ENCODE measurements at places on chromosomes 7 and 10. TPM values are rescaled to one million over a fixed set of nuclear protein-coding genes. Genes with fewer than 3 reads are reported as not detected.

DNA sequence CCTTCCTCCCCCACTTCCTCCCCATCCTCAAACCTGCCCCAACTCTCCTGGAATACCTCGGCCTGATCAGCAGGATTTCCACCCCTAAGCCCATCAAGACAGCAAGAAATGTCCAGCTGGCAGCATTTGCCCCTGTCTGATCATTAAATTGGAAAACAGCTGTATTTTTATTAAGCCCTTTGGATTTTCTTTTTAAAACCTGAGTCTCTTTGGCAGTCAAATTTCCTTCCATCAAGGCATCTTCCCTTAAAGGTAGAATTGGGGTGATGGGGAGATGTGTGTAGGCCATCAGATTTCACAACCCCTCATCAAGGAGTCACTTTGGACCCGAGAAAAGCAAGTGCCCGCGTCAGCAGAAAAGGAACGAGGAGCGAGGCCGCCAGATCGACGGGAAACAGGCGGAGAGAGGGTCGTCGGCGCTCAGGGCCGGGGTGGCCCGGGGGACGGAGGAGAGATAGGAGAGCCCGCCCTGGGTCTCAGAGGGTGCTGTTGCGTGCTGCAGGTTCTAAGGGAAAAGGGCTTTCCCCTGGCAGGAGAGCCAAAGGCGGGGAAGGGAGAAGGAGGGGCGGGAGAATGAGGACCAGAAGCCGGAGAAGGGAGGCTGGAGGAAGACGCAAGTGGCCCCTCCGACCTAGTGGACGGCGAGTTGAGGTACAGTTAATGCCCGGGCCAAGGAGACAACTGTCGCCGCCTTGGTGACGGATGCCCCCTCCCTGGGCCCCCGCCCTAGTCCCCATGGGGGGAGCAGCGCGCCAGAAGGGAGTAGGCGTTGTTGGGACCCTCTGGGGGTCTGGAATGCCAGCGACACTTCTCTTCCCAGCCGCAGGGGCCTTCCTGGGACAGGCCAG is 11.5 kb upstream of the GATA3 start:
- DNase-seq = no peak
- H3K27me3 ChIP-seq = peaks cover 100% of the 10 kb centered on the region
- no peaks in the 10 kb centered on the region for H3K36me3 ChIP-seq
- H3K4me3 ChIP-seq = no peak overlapping the region
- no peak overlapping the region for H3K27ac ChIP-seq

The KLHDC10 gene
- 26.9 TPM for total RNA-seq

The UFSP1 gene
- total RNA-seq = 1.1 TPM

DNA sequence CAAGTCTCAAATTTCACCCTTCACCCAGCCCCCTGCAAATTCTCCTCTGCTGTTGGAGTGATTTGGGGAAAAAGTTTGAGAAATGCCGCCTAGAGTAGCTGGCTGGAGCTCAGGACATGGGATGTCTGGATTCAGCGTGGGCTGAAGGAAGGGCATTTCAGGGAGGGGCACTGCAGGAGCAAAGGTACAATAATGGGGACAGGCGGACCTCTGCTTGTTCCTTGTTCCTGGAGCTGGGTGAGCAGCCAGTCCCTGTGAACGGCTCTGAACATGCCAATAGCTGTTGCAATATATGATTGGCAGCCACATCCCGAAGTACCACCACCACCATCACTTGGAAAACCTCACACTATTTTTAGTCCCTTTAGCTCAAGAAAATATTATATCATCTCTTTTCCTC is 23.4 kb downstream of the ADRA2A start:
- peaks cover 2% of the 10 kb centered on the region for H3K27me3 ChIP-seq
- no peaks in the 10 kb centered on the region for H3K36me3 ChIP-seq
- no peak overlapping the region for H3K4me3 ChIP-seq
- H3K27ac ChIP-seq = no peak overlapping the region

The SAMD9L gene
- total RNA-seq = 6.7 TPM

The EIF4EBP2 gene
- total RNA-seq = 71.7 TPM

The DPCD gene
- total RNA-seq = 14.4 TPM

DNA sequence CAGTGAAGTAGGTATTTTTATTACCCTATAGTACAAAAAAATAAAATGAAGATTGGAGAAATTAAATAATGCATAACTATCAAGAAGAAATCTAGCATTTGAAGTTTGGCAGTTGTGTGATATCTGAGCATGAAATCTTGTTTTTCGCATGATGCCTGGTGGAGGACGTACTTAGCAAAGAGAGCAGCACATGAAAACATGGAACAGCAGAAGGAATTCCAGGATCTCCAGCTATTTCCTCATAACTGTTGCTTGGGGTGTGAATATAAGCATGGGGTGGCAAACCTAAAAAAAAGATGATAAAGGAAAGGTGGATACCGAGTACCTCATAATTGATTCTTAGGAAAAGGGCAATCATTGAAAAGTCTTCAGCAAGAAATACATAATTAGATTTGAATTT is 174.3 kb upstream of the FAM3C start:
- no peak overlapping the region for H3K27ac ChIP-seq
- H3K4me1 ChIP-seq = no peaks in the 10 kb centered on the region
- H3K36me3 ChIP-seq = no peaks in the 10 kb centered on the region
- DNase-seq = no peak
- H3K27me3 ChIP-seq = no peaks in the 10 kb centered on the region

DNA sequence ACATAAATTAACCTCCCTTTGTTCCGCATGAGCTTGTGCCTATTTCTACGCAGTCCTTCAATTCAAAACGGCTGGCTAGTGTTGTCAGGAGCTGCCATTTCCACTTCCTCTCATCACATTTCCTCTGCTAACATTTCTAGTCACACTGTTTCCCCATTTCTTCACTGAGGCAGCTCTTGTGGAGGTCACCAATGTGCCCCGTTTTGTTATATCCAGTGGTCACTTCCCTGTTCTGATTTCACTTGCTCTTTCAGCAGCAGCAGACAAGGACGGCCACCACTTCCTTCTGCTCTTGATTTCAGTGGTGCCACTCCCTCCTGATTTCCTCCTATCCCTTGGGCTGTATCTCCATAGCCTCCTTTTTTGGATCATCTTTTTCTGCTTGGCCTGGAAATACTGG is 64.8 kb upstream of the SEC61G start:
- H3K27ac ChIP-seq = no peak overlapping the region
- no peaks in the 10 kb centered on the region for H3K36me3 ChIP-seq
- H3K4me3 ChIP-seq = no peak overlapping the region

- no peak for DNase-seq
- H3K27me3 ChIP-seq = no peaks in the 10 kb centered on the region
- H3K36me3 ChIP-seq = no peaks in the 10 kb centered on the region
- H3K4me3 ChIP-seq = no peak overlapping the region
Measured at GRCh38 chr7:86667732-86668131, 24.0 kb downstream of the GRM3 start.

DNA sequence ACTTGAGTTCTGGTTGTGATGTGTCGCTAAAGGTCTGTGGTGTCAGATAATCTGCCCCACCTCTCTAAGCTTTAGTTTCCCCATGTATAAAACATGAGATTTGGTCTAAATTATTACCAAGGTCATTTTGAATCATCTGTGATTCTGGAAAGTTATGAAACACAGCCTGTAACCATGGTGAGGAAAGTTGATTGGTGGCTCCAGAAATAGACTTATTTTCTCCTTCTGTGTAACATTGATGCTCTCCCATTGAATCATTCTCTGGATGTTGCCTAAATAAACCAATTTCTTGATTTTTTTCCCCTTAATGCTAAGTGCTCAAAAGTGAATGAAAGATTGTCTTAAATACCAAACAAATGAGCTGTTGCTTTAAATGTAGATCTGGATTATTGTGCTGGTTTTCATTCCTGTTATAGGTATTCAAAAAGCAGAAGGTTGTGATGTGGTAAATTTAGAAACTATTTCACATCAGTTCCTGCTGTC is 30.0 kb upstream of the PCGF5 start:
- H3K27me3 ChIP-seq = no peaks in the 10 kb centered on the region
- H3K27ac ChIP-seq = peak overlapping the region; percentile 13
- no peaks in the 10 kb centered on the region for H3K36me3 ChIP-seq
- H3K4me1 ChIP-seq = peaks cover 23% of the 10 kb centered on the region
- no peak for DNase-seq

DNA sequence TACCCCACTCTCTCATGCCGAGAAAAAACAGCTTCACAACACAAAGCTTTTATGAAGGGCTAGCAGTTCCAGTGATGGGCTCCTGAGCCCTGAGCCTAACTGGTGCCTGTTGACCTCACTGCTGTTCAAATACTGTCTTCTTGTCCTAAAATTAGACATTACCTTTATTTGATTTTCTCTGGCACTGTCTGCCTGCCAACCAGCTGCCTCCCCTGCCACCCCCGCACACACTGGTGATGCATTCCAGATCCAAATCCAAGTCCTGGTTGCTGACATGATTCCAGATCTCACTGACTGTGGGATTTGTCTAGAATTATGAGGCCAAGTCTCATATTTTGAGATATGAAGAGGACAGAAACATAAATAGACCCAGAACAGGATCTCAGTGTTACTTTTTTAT is 816.2 kb downstream of the NRG3 start:
- no peaks in the 10 kb centered on the region for H3K36me3 ChIP-seq
- no peak overlapping the region for H3K4me3 ChIP-seq
- no peak for DNase-seq

DNA sequence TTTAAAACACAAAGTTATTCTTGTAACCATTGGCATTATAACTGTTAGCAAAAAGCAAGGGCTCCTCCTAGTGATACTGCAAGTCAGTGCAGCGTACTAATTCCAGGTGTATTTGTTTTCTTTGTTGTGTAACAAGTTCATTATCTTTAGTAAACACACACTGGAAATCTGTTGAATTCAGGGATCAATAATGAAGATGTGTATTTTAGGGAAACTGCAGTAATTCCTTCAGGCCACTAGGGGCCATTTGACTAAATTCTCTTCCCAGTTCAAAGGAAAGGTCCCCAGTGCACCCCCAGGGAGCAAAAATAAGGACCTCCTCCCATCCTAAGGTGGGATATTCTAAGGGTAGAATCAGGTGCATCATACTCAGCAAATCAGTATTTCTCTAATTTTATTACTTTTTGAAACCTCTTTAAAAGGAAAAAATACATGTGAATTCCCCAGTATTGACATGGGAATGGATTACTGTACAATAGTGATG is 158.6 kb upstream of the LYZL1 start:
- H3K4me1 ChIP-seq = no peaks in the 10 kb centered on the region
- H3K27me3 ChIP-seq = peaks cover 7% of the 10 kb centered on the region
- no peak overlapping the region for H3K27ac ChIP-seq
- no peak for DNase-seq
- no peaks in the 10 kb centered on the region for H3K36me3 ChIP-seq

The STRIP2 gene
- total RNA-seq = 1.1 TPM

- no peak for DNase-seq
- H3K27me3 ChIP-seq = no peaks in the 10 kb centered on the region
- H3K4me1 ChIP-seq = no peaks in the 10 kb centered on the region
- no peak overlapping the region for H3K27ac ChIP-seq
- H3K36me3 ChIP-seq = peaks cover 53% of the 10 kb centered on the region
- no peak overlapping the region for H3K4me3 ChIP-seq
Measured at GRCh38 chr10:38038107-38038931, 27.8 kb downstream of the ZNF33A start.

DNA sequence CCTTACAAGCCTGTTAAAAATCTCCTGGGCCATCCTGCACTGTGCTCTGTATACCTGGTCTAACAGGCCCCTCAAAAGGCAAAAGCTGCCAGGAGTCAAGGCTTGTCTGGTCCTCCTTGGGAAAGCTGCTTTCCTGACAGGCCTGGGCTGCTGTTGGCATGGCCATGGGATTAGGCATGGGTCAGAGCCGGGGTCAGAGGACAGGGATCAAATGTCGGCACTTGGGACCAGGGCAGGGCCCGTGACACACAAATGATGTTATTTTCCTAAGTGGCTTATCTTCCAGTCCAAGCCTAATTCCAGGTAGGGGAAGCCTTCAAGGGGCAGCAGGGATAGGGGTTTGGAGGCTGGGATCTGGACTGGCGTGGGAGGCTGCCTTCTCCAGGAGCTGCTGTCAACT is 191.5 kb upstream of the GPR26 start:
- no peak for DNase-seq
- H3K4me1 ChIP-seq = no peaks in the 10 kb centered on the region
- H3K4me3 ChIP-seq = no peak overlapping the region
- no peak overlapping the region for H3K27ac ChIP-seq

- peaks cover 28% of the 10 kb centered on the region for H3K4me1 ChIP-seq
- no peak for DNase-seq
- no peaks in the 10 kb centered on the region for H3K27me3 ChIP-seq
- no peaks in the 10 kb centered on the region for H3K36me3 ChIP-seq
Measured at GRCh38 chr10:44258019-44258418, 126.9 kb downstream of the CXCL12 start.

DNA sequence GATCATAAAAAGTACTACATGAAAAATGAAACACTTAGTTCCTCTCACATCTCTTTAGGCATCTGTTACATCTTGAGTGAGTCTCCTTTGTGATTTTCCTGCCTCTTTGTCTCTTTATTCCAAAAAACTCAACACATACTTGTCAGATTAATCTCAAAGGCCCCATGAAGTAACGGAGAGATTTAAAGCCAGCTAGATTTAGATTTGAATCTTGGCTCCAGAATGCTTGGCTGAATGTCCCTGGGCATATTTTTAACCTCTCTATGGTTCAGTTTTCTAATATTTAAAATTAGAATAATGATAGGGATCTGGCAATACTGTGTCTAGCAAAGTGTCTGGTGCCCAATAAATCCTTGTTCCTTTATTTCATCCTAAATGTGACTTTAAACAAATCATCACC is 140.0 kb downstream of the DGKB start:
- H3K27ac ChIP-seq = no peak overlapping the region
- no peak for DNase-seq
- H3K36me3 ChIP-seq = no peaks in the 10 kb centered on the region
- no peak overlapping the region for H3K4me3 ChIP-seq

The LIMK1 gene
- total RNA-seq = 16.8 TPM

GRCh38 chr7:45324683-45325237 is 167.2 kb downstream of the RAMP3 start:
- no peaks in the 10 kb centered on the region for H3K36me3 ChIP-seq
- H3K4me3 ChIP-seq = no peak overlapping the region
- no peaks in the 10 kb centered on the region for H3K27me3 ChIP-seq
- DNase-seq = no peak
- no peak overlapping the region for H3K27ac ChIP-seq

DNA sequence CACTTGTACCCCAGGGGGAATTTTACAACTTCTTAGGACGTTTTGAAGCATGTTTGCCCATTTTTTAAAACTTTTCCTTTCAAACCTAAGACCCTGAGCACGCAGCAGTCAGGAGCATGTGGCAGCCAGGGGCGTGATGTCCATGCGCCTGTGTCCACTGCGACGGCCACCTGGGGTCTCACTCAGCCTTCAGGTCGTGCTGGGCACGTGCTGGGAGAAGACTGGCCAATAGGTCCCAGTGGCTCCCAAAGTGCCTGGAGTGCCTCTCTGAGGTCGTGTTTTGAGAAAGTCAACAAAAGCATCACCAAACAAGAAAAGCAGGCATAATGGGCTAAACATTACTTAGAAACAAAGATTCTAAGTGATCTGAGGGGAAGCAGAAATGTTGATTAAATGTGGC is 14.8 kb downstream of the LRRC27 start:
- H3K4me3 ChIP-seq = no peak overlapping the region
- peaks cover 23% of the 10 kb centered on the region for H3K36me3 ChIP-seq
- DNase-seq = peak; percentile 40
- H3K4me1 ChIP-seq = no peaks in the 10 kb centered on the region

The CCDC7 gene
- total RNA-seq = 8.2 TPM

Measured in suprapubic skin (tissue), 4 donors.